Activated CD4-positive, CD25-positive, alpha-beta regulatory T cell (primary cell): ENCODE measurements at places on chromosomes 6 and 20.

DNA sequence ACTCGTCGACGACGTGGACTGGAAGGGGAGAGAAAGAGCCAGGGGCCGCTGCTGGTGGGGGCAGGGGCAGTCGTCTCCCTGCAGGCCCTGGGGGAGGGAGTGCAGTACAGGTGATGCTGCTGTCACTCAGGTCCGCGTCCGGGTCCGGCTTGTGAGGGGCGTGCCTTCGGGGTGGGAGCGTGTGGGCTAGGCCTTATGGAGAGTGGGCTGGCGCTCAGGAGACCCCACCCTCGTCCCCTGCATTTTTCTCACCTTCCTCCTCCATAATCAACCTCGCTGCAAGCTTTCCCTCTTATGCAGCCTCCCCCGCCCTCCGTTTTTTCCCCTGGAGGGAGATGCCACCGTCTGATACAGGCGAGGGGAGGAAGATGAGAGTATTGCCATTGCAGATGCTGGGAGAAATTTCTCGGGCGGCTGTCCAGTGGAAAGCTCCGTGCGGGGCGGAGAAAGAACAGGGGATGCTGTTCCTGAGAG is 632 bp downstream of the PCMT1 start:
- peak; percentile 29 for DNase-seq

GRCh38 chr6:7073821-7074525 is 33.8 kb upstream of the RREB1 start:
- DNase-seq = peak; percentile 17

DNA sequence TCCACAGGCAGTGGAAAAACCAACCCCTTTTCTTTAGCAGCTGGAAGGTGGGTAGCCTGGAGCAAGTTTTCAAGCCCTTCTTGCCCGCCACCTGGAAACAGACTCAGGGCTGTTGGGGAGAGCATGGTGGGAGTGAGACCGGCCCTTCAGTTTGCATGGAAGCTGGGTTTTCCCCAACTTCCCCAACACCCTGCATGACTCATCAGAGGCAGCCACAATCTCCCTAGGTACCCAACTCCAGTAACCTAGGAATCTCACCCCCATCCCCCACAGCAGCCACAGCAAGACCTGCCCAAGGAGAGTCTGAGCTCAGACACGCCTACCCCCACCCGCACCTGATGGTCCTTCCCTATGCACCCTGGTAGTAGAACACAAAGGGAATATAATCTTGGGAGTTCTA is 86.3 kb upstream of the IRAK1BP1 start:
- DNase-seq = no peak

DNA sequence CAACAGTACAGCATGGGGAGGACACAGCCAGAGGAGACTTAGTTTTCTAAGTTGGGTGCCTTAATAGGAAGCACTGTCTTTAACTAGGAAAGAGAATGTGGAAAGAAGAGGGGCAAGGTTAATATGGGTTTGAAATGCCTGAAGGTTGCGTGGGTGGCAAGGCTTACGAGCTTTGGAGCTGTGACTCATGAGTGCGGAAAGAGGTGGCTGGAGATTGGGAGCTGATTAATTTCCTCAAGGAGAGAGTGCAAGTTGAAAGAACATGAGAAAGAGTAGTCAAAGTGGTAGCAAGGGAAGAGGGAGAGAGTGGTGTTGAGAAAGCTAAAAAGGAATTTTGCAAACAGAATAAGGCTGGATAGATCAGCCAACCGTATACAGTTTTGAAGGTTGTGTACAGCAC is 315.1 kb upstream of the PRND start:
- no peak for DNase-seq

DNA sequence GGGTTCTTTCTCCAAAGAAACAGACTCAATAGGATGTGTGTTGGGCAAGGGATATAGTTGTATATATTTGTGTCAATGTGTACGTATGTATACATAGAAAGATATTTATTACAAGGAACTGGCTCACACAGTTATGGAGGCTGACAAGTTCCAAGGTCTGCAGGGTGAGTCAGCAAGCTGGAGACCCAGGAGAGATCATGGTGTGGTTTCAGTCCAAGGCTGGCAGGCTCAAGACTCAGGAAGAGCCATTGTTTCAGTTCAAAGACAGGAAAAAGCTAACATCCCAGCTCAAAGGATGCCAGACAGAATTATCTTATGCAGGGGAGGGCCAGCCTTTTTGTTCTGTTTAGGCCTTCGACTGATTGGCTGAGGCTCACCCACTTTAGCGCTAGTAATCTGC is 89.9 kb upstream of the RALGAPA2 start:
- no peak for DNase-seq

DNA sequence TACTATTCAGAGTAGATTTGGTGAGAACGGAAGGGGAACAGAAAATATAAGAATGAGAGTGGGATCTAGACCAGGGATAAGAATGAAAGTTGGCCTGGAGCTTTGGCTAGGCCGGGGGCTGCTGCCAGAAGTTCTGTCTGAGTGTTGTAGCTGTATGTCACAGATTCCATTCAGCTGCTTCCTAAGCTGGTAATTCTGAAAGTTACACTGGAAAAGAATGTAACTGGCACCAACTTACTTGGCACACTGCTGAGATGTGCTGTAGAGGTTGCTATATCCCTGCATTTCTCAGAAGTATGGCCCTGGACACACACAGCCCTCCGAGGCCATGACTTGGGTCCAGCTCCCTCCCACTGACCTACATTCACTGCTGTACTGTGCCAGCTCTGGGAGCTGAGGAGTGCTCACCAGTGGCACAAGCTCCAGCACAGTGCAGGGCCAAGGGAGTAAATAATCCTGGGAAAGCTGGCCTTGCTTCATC is 25.8 kb upstream of the TMEM217 start:
- no peak for DNase-seq

DNA sequence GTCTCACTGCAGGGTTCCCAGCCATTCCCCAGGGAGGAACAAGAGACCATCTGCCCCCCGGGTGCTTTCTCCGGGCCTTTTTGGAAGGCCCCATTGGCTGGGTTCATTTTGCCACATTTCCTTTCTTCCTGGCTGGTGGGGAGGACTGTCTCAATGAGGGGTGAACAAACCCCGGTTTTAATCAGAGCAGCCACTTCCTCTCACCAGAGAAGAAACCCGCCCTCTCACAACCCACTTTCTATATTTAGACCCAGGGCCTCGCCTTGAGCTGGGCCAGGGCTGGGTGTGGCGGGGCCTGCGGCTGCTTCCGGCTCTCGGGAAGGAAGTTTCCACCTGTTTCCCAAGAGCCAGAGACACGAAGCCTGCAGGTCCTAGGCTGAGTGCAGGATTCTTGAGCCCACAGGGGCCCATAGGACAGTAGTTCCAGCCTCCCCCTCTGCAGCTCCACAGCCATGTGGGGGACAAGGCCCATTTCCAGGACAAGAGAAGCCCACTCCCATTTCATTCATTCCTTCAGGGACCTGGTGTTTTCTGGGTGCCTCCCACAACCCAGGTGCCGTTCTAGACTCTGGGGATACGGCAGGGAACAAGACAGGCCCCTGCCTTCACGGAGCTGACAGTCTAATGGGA is 41.8 kb downstream of the RBM38 start:
- peak; percentile 48 for DNase-seq

GRCh38 chr6:44556046-44556445 is 168.5 kb downstream of the CDC5L start:
- DNase-seq = no peak

- DNase-seq = no peak
These were observed 127.7 kb downstream of the BFSP1 start for GRCh38 chr20:17403461-17403860.

DNA sequence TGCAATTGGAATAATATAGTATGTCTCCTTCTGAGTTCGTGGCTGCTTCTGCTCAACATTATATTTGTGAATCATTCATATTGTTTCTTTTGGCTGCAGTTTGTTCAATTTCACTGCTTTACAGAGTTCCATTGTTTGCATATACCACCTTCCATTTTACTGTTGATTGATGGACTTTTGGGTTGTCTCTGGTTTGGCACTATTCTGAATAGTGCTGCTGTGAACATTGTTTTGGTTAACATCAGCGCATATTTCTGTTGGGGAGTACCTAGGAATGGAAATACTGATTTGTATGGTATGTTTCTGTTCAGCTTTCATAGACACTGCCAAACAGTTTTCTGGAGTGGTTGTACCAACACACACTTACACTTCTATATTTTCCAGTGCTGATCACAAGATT is 46.9 kb downstream of the UST start:
- DNase-seq = no peak

- DNase-seq = no peak
These were observed 9.2 kb upstream of the DEFB110 start for GRCh38 chr6:50030777-50031562.

DNA sequence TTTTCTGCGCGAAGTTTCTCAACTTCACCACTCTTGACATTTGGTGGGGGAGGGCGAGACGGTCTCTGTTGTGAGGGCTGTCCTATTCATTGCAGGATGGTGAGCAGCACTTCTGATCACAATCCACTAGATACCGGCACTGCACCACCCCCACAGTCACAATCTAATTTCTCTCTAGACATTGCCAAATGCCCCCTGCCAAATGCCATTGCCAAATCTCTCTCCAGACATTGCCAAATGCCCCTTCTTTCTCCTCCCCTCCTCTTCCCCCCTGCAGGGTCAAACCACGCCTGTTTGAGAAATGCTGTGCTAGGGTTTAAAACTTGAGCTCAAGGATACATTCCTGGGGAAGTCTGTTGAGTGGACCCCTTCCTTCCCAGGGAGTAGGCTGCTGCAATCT is 603.5 kb upstream of the CDH4 start:
- no peak for DNase-seq
